Activated T-helper 17 cell treated with anti-CD3 and anti-CD28 coated beads, Interleukin-2, amount 50 U/mL, for 72 hours (primary cell): ENCODE measurements at places on chromosomes 3 and 15. TPM values are rescaled to one million over a fixed set of nuclear protein-coding genes. Genes with fewer than 3 reads are reported as not detected.

- ATAC-seq, result no peak
These were observed 53.9 kb downstream of the ROPN1B start for GRCh38 chr3:126022741-126023359.

GRCh38 chr15:59217876-59218498 is 11.3 kb downstream of the LDHAL6B start:
- no peak for ATAC-seq

DNA sequence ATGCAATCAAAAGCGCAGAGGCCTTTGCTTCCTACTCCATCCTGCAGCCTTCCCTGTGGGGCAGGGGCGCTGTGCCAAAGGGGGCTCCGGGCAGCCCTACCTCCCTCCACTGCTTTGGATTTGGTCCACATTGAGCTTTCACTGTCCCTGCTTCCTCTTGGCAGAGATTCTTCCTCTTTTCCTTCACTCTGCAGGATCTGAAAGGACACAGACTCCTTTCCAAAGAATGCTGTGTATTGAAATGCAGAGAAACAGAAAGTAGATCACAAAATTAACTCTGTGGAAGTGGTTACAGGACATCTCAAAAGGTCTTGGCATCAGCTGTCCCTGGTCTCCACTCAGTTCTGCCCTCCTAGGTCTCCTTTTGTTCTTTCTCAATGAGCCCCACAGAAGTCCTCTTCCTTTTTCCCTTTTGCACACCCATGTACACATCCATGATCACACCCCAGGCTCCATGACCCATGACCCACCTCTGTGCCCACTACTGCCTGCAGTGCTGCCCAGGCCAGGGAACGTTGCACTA is 64.1 kb downstream of the CCR1 start:
- ATAC-seq, result no peak

GRCh38 chr3:86990012-86990733 is 776 bp downstream of the VGLL3 start:
- peak; percentile 29 for ATAC-seq

DNA sequence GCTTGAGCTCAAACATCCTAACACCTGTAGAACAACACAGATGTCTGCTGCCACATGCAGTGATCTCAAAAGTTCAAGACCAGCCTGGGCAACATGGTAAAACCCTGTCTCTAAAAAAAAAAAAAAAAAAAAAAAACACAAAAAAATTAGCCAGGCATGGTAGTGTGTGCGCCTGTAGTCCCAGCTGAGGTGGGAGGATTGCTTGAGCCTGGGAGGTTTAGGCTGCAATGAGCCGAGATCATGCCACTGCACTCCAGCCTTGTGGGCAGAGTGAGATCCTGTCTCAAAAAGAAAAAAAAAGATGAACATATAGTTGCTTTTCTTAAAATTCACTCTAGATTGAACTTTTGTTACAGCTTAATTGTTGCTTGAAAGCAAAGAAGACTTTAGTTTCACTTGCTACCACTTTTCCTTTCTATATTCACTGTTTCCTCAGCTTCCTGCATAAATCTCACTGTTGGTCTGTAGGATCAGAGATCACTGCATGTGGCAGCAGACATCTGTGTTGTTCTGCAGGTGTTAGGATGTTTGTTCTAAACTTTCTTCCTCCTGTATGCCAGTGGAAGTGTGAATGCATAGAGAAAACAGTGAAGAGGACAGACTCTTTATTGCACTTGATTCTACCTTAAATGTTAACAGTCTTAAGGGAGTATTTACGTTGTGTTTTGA is 12.6 kb downstream of the RAB11A start:
- ATAC-seq, result no peak

- ATAC-seq, result no peak
These were observed 45.8 kb downstream of the MITF start for GRCh38 chr3:69784954-69785514.

DNA sequence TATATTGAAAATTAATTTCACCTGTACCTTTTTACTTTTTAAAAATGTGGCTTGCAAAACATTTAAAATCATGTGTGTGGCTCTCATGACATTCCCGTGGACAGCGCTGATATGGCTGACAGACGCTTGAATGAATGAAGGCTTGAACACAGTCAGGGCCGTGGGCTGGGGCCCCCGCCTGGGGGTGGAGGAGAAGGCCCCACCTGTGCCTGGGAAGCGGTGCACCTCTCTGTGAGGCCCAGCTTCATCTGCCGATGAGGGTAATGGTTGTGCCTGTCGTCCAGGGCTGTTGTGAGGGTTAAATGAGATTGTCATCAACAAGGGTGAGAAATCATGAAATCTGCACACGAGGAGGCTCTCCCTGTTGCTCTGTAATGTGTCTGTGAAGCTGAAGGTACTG is 85.9 kb upstream of the PRR23E start:
- ATAC-seq, result no peak

DNA sequence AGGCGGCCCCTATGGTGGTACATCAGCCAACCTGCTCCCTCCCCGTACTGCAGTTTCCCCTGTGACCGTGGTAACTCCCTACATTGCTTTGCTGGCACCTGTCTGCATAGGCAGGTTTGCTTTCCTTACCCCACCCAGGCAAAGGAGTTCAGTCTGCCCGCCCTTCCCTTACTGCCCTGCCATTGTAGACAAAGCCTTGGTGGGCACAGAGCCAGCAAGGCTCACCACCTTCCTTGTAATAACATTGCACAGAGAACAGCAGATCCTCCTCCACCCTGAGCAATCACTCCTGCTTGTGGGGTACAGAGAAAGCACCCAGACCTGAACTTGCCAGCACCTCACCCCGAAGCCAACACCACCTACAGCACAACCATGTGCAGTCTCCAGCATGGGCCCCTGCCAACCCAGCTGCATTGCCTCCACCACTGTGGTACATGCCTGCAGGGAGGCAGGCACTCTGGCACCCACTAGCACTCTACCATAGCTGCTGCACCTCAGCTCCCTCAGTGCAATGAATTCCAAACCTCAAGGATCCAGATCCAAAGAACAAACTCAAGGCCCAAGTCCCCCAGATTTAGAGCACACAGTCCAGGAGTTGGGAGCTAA is 192.7 kb upstream of the KCNMB2 start:
- ATAC-seq, result no peak

Gene ESYT3
- total RNA-seq, result 0.37 TPM

Gene FBXO22
- 55.1 TPM for total RNA-seq

Gene RTP1
- total RNA-seq, result not detected

Gene GOLGA6L22
- not detected for total RNA-seq

Gene IL12A
- total RNA-seq, result not detected

Gene FAM227B
- 2.1 TPM for total RNA-seq

Gene SPINK8
- total RNA-seq, result not detected

Gene FBXL22
- total RNA-seq, result 0.43 TPM

Gene CELSR3
- 27.1 TPM for total RNA-seq

Gene STAB1
- 0.19 TPM for total RNA-seq

Gene GHSR
- not detected for total RNA-seq

Gene FBLN2
- not detected for total RNA-seq
